ENCODE measurements at places on chromosomes 5 and 9. TPM values are rescaled to one million over a fixed set of nuclear protein-coding genes. Genes with fewer than 3 reads are reported as not detected.

- no peak for DNase-seq
These were observed 41.0 kb downstream of the BASP1 start for GRCh38 chr5:17258431-17258830.

- DNase-seq: no peak
These were observed 13.4 kb downstream of the CFAP95 start for GRCh38 chr9:69834056-69834455.

DNA sequence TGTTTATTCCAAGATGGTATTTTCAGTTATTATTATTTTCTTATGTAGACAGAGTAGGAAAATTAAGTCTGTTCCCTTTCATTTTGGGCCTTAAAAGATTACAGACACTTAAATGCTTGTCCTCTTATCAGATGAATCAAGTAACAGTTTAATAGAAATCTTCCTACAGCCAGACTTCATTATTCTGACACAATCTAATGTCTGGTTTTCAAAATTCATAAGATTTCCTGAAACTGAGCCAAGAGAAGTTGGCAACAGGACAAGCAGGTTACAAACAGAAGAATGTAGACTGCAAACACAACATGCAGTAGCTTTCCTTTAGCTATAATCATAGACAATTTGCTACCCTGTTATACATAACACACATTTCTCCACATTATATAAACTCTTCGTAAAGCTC, 130.5 kb downstream of the FBXL17 start:
- DNase-seq: no peak

Gene TYRP1
- polyA plus RNA-seq: 0.50 TPM

GRCh38 chr5:54927097-54927746, 58.2 kb downstream of the ESM1 start:
- DNase-seq: no peak

Gene CARD6
- 4.4 TPM for polyA plus RNA-seq

GRCh38 chr9:106862110-106862820, 701 bp upstream of the ZNF462 start:
- no peak for DNase-seq

Gene PROB1
- polyA plus RNA-seq: 0.26 TPM

GRCh38 chr9:116569111-116569510, 118.0 kb upstream of the TRIM32 start:
- DNase-seq: no peak

DNA sequence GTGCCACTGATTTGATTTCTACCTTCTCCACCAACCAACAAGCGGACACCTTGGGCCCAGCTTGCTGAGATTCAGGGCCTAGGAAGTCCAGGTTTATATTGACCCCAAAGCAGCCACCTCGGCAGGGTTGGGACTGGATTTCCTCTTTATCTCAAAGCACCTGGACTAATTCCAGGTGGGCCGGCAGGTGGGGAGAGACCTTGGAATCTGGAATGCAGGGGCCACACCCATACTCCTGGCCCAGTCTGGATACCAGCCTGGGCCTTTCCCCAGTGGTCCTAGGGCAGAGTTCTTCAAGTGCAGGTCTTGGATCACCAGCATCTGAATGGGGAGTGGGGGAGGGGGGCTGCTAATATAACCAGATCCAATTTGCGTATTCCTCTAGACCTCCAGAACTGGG, 93.1 kb downstream of the PCDH1 start:
- no peak for DNase-seq

GRCh38 chr9:137621131-137621757, 2.4 kb downstream of the EHMT1 start:
- DNase-seq: no peak

DNA sequence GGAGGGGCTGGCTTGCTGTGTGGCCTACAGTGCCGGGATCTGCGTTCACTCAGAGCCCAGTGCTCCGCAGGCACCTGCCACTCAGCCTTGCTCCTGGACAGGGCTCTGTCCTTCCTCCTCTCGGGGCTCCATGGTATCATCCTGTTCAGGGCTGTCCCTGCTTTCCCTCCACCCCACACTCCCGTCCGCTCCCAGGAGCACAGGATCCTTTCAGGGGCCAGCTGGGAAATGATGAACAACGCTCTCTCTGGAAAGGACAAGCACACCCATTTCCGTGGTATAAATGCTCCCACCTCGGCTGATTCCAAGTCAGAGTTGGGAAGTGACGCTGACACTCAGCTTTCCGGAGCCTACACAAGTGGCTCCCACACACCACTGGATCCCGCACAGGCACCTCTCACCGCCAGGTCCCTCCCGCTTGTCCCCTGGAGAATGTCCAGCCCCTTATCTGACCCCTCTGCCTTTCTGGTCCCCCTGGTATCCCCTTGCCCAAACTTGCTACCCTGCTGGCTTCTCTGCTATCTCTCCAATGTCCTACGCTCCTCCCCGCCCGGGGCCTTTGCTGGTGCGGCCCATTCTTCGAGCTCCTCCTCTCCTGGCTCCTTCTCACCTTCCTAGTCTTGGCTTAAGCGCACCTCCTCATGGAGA, 21.3 kb downstream of the HMCN2 start:
- no peak for DNase-seq

Gene PCDHB2
- polyA plus RNA-seq: 1.1 TPM

Gene TTLL11
- 8.0 TPM for polyA plus RNA-seq

DNA sequence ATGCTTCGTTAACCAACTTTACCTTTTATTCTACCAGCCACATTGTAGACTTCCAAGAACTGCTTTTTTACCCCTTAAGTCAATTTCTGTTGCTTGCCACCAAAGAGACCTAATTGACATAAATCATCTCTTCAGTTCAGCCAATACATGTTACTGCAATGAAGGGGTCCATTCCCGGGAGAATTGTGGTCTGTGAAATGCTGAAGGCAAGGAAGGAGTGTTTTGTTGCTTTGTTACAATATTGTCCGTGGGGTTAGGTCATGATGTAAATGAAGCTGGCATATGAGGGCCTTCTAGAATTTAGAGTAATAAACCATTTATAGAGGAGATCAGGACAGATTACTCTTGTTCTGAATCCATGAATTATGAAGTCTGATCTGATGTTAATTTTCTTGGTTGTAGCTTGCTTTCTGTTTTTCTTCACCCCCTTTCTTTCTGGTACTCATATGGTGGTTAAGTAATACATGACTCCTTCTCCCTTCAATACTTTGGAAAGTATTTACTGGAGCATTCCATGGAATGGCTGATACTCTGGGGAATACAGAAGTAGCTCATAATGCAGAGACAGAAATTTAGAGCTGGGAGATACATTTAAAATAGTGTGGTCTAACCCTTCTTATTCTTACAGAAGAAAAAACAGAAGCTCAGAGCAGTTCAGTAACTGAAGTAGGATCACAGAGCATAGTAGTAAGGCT, 297.0 kb upstream of the CLINT1 start:
- no peak for DNase-seq

DNA sequence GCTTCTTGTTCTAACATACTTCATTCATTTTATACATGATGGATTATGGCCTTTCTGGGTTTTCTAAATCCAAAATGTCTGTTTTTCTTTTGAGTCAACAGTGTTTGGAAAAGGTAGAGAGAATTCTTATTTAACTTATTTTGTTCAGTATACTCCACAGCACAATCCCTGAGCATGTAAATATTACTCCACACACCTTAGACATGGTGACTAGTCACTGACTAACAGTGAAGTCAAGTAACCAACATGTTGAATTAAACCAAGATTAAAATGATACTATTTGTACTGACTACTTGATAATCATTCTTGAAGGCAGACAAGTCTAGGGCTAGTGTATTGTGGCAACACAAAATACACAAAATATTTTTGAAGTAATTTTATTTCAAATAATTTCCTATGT, 55.0 kb downstream of the HAPLN1 start:
- no peak for DNase-seq

- no peak for DNase-seq
These were observed 143.7 kb downstream of the TRIO start for GRCh38 chr5:14286574-14287421.

GRCh38 chr9:132293145-132293721, 61.6 kb downstream of the SETX start:
- DNase-seq: no peak

GRCh38 chr5:174245516-174246075, 200.1 kb downstream of the NSG2 start:
- DNase-seq: no peak

DNA sequence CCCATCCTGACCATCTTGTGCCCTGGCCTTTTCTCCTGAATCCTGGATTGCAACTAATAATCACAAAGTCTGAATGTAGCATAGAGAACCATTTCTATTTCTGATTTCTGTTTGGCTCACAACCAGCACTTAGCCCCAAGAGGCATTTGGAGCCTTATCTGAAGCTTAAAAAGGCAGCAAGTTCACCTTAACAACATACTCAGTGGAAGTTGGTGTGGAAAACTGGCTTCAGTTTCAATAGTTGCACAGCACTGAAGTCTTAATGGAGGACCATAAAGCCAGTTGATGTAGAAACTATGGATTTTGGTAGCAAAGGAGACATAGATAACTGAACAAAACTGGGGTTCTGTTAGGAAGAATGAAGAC, 574.1 kb downstream of the PSAT1 start:
- no peak for DNase-seq

- peak; percentile 56 for DNase-seq
These were observed 145.5 kb downstream of the DCP2 start for GRCh38 chr5:113122053-113122452.

GRCh38 chr5:37197340-37198050, 51.7 kb downstream of the CPLANE1 start:
- DNase-seq: no peak

DNA sequence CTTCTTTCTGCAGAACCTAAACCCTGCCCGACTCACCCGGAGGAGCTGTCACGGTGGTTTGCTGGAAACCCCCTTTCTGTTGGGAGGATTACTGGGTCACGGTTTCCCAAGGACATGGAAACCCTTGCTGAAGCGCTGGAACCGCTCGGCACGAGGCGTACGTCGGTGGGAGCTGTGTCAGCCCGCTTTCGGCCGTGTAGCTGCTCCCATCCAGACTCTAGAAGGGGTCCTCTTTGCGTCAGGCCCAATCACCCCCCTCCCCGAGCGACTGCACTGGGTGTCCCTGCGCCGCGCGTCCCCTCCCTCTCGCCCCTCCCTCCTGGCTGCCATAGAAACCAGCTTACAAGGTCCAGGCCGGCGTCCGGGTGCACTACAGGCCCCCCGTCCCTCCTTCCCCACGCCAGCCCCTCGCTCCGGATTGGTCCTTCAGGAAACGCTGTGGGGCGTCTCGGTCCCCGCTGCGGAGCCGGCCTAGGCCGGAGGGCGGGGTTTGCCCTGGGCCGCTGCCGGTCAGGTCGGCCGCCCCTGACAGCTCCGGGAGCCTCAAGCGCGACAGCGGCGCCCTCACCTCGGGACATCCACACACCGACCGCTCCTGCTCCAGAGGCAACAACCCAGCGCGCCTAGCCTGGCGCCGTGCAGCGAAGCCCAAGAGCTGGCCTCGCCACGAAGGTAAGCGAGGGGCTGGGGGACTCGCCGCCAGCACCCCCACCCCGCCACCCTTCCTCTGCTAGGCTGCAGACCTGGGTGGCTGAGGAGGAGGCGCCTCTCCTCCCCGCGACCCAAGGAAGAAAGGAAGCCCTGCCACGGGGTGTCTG, at the start of gene NIM1K:
Gene NIM1K, plus strand, starts transcription at position 486 of the 818 bp plus-strand sequence. CDS start 53,551 bp downstream, outside the sequence.
- DNase-seq: no peak

Gene NUTM2F
- not detected for polyA plus RNA-seq

GRCh38 chr5:159021901-159022556, 77.7 kb downstream of the EBF1 start:
- no peak for DNase-seq

DNA sequence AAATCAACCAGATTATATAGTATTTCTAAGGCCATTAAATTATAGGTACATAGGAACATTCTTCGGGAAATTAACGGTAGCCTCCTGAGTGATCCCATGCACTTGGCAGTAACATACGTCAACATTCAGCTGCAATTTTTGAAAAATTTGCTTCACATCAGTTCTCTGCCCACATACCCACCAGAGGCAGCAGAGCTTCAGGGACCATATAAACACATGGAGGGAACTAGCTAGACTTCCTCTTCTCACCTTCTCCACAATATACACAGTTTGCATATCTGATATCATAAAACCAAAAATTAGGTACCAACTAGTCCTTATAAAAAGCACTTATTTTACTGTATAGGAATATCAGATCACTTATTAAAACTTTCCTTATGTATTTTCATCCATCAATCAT, 4.8 kb downstream of the PSIP1 start:
- no peak for DNase-seq

Gene IFNA8
- not detected for polyA plus RNA-seq

GRCh38 chr5:171314728-171315385, 5.8 kb downstream of the TLX3 start:
- DNase-seq: no peak

DNA sequence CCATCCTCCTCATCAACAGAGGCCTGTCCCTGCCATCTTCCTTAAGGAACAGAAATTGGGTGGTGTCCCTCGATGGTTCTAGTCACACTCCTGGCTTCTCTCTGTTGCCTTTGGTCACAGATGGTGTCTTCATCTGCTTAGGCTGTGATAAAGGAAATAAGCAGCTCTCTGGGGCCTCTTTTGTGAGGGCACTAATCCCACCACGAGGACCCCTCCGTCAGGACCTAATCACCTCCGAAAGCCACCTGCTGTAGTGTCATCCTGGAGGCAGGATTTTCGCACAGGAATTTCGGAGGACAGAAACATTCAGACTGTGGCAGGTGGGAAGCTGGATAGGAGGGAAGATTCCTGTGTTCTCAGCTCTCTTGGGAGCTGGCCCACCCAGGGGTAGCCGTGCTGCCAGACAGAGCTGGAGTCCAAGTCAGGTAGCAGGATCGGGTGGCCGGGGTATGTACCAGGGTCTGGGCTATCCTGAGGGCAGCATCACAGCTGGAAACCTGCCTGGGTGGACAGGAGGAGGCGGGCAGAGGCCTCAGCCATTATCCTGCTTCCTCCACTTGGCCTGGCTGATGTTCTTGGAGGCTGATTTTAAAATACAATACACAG, 59.5 kb downstream of the ANKRD33B start:
- no peak for DNase-seq

Gene SLC6A18
- not detected for polyA plus RNA-seq

GRCh38 chr5:88887342-88887741, 4.4 kb upstream of the MEF2C start:
- DNase-seq: no peak

Gene SPATA31A3
- not detected for polyA plus RNA-seq

GRCh38 chr5:96254980-96255691, 177.9 kb downstream of the PCSK1 start:
- no peak for DNase-seq

DNA sequence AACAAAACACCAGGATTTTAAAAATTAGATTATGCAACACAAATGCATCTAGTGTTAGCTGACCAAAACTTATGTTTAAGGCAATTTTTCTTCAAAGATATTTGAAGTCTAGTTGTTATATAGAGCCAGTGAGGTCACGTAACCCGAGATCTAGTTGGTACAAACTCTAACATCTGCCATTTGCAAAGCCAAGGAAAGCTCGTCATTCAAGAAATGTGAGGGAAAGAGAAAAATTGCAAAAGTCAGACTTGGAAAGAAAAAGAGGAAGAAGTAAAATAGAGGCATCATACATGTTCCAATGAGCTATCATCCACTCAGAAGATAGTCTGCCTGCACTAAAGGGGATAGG, 293.4 kb upstream of the PUM3 start:
- DNase-seq: no peak

Gene ENC1
- 68.1 TPM for polyA plus RNA-seq

DNA sequence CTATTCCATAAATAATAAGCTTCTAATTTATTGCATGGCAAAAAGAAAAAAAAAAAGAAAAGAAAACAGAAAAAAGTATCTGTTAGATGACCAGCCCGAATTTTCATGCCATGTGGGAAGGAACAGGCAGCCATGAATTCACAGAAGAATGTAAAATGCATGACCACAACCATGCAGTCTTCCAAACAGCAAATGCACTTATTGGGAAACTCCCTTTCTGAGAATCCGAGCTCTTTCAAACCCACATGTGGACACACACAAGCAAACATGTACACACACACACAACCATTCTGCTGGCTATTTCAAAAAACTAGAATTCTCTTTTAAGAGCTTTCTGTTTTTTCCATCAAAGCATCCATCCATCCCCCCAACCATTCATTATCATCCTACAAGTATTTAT, 236.1 kb downstream of the DNAH5 start:
- no peak for DNase-seq

Data from keratinocyte (primary cell).